Central memory CD8-positive, alpha-beta T cell (primary cell): ENCODE measurements at places on chromosomes 4 and X.

GRCh38 chr4:183988874-183989273 is 83.8 kb downstream of the STOX2 start:
- no peak for DNase-seq

DNA sequence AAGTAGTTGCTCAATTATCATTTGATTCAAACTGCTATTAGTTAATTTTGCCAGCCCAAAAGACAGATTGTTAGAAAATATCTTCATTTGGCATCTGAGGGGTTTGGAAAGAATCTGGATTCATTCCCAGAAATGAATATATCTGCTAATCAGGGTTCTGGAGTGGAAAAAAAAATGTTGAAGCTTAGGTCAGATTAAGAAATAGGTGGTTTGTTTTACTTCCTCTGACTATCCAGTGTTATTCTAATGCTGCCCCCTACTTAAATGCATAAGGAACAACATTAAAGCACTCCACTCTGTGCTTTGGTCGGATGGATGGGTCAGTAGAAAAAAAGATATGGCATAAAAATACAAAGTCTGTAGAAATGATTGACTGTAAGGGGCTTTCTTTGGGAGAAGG is 89.0 kb downstream of the LUZP4 start:
- DNase-seq = no peak

- no peak for DNase-seq
Measured at GRCh38 chrX:150409486-150409885, 46.4 kb downstream of the MAMLD1 start.

DNA sequence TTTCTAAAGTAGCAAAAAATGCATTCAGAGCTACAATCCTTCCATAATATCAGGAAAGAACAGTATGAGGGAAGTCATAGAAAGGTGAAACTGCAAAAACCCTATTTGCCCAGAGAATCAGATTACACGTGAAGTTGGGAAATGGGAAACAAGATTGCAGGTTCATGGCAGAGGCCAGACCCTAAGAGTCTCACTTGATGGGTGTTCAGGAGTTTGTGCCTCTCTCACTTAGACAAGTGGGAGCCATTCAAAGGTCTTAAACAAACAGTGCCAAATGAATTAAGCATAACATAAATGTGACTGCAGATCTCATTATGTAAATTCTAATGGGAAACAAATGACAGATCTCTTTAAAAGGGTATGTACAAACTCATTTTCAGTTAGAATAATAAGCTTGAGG is 91.6 kb downstream of the ARAP2 start:
- DNase-seq = no peak

- no peak for DNase-seq
Measured at GRCh38 chr4:53173576-53173975, 192.3 kb downstream of the SCFD2 start.

DNA sequence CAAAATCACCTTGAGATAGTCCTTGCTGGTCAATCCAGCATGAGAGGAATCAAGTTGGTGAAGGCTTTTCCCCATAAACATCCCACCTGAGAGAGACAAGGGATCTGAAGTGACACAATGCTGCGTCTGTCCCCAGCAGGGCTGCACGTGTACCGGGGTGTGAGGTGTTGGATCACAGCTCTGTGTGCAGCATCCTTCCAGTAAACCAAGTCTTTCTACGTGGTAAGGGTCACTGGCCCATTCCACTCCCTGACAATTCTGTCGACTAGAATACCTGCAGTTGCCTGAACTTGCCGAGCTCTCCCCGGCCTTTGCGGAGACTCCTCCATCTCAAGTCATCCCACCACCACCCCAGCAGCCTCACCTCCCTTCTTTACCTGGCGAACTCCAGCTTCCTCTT is 14.8 kb downstream of the HELT start:
- DNase-seq = no peak

DNA sequence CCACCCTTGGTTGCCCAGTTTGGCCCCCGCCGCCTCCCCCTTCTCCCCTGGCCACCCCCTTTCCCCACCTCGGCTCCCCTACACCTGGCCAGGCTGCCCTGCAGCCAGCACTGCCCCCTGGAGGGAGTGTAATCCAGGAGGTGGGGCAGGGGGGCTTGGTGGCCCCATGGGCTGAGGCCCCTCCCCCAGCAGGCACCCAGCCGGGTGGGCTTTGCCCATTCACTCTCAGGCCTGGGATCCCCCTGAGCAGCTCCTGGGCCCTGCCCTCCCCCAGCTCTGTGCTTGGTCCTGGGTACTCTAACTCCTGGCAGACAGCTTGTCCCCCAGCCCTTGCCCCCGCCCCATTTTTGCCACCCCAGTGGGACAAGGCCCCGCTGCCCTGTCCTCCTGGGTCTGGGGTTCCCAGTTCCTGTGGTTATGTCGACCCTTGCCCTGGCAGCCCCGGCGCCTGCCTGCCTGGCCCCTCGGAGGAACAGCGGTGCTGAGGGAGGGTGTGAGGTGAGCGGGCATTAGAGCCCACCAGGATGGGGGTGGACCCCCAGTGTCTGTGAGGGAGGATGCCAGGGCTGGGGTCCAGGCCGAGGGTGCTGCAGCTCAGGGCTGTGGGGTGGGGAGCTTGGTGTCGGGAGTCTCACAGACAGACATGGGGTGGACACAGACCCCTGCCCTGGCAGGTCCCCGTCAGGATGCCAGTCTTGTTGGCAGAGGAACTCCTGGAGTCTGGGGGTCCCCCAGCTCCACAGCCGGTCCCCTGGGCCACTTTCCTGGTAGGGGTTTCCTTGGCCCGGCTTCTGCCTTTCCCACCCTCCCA is 10.2 kb downstream of the NAT8L start:
- DNase-seq = no peak

DNA sequence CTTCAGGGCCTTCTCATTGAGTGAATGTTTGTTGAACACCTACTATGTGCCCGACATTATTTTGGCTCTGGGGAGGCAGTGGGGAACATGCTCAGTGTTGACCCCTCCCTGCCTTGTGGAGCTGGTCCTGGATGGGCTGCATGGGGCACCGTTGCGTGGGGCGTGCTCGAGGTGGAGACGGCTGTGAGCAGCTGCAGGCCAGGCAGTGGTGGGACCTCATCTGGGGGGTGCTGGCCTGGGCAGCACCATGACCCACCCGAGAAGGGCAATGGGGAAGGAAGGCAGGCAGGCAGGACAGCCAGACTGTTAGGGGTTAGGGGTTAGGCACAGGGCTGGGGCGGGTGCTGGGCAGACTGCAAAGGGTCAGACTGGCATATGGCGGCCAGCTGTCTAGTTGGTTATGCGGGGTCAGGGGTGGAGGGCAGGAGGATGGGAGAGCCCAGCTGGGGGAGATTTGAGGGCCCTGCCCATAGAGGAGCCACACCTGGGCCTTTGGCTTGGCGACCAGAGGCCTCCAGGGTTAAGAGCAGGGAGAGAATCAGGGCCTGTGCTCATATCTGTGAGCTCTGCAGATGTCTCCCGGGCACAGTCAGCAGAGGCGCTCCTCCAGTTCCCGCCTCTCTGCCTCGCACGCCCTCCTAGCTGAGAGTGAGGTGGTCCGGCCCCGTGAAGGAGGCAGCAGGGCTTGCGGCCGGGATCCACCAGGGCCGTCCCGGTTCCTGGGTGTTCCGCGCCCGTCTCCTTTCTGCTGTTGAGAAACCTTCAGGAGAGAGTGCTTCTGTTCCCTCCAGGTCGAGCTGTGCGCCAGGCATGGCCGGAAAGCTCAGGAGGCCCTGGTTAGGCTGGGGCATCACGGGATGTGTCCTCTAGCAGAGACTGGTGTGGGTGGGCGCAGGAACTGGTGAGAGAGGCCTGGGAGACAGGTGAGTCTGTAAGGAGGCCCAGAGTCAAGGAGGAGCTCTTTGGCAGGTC is 73.3 kb downstream of the RGS12 start:
- DNase-seq = no peak

- DNase-seq = no peak
Measured at GRCh38 chrX:130594453-130594916, 192.7 kb downstream of the RBMX2 start.

- no peak for DNase-seq
Measured at GRCh38 chrX:11666164-11666563, 444 bp upstream of the ARHGAP6 start.

DNA sequence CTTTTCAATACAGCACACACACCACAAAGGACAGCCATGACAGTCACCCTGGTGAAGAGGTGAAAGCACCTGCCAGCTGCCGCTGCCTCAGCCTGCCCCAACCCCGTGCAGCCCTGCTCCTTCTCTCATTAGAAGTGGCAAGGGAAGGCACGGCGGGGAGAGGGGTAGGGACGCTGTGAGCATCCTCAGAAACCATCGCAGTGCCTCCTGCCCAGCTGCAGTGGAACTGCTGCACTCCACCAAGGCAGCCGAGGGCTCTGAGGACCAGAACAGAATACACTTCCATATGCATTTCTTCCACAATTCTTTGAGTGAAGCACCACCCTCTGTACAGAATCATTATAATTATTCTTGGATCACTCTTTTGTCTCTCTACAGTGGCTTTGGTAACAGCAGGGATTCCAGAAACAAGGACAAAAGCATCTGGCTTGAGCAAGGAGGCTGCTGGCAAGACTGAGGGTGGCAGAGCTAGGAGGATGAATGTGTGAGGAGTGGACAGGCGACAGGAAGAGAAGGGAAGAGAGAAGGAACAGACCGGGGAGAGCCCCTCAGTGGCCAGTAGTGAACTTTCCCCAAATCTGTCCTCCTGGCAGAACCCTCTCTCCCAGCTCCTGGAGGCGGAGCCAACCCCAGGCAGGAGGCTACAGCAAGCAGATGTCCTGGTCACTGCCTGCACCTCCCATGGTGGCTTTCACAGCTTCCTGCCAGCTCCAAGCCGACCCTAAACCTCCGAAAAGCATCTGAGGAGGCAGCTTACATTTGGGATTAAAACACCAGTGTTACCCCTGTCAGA is 73.2 kb downstream of the MTNR1A start:
- DNase-seq = no peak

- no peak for DNase-seq
Measured at GRCh38 chr4:8688041-8688907, 95.7 kb downstream of the CPZ start.

DNA sequence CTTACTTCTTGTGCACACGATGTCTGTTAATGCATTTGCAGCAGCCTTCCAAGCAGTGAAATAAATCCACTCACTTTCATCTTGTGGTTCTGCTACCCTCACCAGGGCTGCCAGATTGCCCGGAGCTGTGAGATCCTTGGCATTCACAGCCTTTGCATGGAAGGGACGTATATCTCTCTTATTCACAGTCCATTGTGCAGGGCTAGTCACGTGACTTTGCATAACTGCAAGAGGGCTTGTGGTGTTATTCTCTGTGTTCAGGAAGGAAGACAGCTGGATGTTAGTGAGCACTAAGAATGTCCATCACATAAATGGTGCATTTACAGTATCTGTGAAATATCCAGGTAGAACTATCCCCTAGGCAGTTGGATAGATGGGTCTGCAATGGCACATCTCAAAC is 96.5 kb upstream of the BEND4 start:
- no peak for DNase-seq

- peak; percentile 13 for DNase-seq
Measured at GRCh38 chrX:41384051-41384705, 50.2 kb downstream of the DDX3X start.

GRCh38 chr4:15755321-15756155 is 22.6 kb upstream of the CD38 start:
- no peak for DNase-seq

DNA sequence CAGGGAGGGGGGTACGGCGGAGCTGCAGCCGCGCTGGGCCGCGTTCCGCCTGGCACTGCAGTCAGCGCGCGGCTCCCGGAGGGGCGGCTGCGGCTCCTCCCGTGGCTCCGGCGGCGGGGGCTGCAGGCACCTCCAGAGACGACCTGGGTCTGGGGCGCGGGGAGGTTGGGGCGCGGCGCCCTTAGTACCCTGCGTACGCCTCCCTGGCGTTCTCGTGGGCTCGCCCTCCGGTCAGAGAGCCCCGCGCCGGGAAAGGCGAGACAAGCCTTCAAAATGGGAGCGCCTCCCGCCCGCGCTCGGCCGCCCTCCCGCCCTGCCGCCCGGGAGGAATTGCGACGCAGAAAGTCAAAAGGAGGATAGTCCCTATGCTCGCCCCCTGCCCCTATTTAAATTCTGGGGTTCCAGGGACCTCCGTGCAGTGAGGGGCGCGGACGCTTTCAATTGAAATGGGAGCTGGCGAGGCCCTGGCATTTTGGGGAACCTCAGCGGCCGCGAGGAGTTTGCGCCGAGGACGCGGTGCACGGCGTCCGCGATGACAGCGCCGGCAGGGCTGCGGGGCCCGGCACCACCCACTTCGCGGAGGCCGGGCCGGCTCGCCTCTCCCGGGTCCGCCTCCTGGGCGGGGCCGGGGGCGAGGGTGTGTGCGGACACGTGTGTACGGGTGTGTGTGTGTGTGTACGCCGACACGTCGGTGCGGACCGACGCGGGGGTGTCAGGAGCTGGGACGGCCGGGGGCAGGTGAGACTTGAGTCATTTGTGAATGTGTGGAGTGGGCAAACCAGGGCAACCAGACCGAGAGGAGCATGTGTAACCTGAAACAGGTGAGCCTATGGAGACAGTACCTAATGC is 544 bp downstream of the HERC3 start:
- DNase-seq = peak; percentile 59

DNA sequence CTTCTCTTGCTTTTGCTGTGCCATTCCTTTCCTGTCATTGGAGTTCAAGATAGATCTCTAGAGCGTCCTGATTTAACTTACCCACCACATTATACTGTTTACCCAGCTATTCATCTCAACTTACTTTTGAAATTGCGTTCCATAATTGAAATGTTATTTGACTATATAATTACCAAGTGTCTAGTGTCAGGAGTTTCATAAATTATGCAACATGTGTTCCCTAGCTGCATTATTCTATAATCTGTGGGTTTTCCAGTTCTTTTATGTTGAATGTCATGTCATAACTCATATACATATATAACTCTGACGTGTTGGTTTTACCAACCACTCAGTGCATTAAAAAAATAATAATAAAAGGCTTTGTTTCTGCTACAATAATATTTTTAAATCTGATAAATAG is 285.9 kb upstream of the ARSJ start:
- DNase-seq = no peak

DNA sequence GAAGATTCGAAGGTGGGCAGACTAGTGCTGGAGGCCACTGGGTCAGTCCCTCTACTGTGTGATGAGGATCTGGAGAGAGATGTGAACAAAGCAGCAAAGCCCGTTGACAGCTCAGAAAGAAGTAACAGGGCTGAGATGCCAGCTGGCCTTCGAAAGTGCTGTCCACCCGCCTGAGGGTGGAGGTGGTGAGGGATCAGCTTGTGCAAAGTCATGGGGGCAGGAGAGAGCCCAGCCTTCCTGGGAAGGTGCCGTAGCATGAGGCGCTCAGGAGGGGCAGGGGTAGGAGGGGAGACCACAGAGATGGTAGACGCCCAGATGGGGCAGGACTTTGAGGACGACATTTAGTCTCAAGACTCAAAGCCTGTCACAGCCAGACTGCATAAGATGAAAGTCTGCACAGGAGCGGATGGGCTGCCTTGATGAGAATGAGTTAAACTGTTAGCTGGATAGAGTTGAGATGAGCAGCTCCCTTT is 19.7 kb downstream of the TBC1D14 start:
- DNase-seq = no peak

GRCh38 chr4:16993956-16994840 is 95.8 kb upstream of the LDB2 start:
- no peak for DNase-seq

DNA sequence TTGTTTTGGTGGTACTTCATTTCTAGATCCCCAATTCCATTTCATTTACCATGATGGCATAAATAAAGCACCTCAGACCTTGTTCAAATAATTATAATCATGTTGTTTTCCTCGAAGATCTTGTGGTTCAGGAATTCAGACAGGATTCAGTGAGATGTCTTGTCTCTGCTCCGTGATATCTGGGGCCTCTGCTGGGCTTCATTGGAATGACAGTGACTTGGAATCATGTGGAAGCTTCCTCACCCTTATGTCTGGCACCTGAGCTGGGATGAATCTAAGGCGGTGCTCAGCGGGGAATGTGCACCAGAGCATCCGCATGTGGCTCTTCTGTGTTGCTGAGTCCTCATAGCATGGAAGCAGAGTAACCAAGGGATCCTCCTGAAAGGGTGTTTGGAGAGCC is 132.2 kb downstream of the VEGFC start:
- no peak for DNase-seq
